ENCODE measurements at places on chromosomes 1 and 21. TPM values are rescaled to one million over a fixed set of nuclear protein-coding genes. Genes with fewer than 3 reads are reported as not detected.

DNA sequence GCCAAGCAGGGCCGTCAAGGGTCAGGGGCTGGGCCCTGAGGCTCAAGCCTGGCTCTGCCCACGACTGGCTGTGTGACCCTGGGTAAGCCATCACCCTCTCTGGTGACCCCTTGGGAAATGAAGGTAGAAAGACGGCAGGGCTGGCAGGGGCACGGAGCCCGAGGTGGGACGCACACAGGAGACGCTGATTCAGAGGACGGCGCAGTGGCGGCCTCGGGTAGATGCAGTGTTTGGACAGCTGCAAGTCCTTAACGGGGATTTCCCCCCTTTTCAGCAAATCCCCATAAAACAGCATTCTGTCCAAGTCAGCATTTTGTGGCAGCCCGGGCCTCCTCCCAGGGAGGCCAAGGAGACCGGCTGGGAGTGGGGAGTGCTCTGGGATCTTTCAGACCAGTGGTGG is 16.7 kb downstream of the COL8A2 start:
- no peak for DNase-seq

DNA sequence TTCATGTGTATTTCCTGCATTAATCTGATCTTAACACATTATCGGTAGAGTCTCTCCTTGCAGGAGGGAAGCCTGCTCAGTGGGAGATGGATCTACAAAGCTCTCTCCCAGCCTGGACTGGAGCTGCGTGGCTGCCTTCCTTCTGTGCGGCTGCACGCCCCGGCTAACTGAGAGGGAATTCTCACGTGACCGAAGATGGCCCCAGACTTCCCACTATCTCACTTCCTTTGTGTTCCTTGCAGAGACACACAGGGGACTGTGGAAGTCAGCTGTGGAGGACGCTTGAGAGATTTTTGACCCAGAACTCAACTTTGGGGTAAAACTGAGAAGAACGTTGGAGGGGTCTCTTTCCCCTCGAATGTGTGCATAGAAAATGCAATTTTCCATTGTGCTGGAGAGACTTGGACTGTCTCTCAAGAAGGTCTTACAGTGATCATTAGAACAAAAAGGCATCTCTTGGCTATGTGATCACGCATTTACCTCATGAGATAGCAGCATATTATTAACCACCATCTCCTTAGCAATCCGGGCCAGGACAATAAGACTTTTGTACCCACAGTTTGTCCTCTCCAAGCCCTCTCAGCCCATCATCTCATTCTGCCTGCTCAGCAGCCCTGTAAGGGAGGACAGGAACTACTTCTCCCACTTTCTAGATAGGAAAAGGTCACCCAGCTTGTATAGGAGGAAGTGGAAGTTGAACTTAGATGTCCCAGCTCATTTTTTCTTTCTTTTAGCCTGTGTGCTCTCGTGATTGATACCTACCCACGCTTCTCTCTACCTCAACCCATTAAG is 49.3 kb upstream of the TARBP1 start:
- no peak for DNase-seq

- peak; percentile 73 for DNase-seq
Observed at GRCh38 chr1:206507284-206508129, at the start of gene RASSF5. Gene RASSF5, plus strand, starts transcription at chr1:206507531. Its CDS starts 72 bp downstream, at chr1:206507603.

DNA sequence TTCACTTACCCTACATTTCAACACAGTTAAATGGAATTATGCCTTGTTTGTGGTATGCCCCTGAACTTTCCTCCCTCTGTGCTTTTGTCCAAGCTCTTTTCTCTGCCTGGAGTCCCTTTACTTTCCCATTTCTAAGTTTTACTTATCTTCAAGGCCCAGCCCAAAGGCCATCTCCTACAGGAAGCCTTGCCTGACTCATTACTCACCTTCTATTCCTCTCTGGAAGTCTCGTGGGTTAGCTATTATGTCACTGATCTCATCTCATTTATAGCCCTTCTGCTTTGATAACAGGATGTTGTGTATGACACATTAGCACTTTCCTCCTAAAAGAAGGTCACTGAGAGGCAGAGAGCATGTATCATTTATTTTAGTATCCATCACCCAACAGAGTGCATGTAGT is 78.8 kb upstream of the CD1D start:
- no peak for DNase-seq

The NCDN gene
- 61.8 TPM for total RNA-seq

- DNase-seq, result no peak
Observed at GRCh38 chr1:96674915-96675314, 46.7 kb upstream of the PTBP2 start.

The FAM229A gene
- 3.5 TPM for total RNA-seq

Measured in activated T-cell treated with anti-CD3 and anti-CD28 coated beads, Interleukin-2, amount 50 U/mL, for 4 hours (primary cell).